T-helper 9 cell (primary cell): ENCODE measurements at places on chromosomes 1 and 21.
A peak's percentile ranks its signal among the peaks of the same experiment; 100 is the strongest.

- no peak for DNase-seq
These were observed 201.3 kb downstream of the MRPL39 start for GRCh38 chr21:25405984-25406383.

DNA sequence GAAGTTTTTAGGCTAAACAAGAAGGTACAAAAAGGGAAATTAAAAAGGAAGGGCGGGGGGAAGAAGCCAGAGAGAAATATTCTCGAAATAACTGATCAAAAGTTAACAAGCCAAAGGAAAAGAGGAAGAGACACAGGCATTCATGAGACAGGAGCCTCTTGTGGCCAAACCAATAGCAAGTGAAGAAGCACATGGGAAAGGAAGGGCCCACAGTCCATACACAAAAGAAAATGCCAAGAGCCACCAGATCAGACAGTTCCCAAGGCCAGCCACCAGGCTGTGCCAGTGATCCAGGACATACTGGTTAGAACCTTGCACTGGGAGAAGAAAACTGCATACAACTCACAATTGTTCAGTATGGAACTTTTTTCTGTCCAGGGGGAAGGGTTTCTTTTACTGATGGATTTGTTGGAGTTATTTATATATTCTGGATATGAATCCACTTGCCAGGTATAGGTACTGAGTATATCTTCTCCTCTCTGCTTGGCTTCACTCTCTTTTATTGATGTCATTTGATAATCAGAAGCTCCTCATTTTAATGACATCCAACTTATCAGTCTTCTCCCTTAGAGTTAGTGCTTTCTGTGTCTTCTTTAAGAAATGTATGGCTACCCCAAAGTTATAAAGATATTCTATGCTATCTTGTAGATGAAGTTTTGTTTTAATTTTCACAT, 76.8 kb downstream of the CD46 start:
- peak; percentile 42 for DNase-seq

DNA sequence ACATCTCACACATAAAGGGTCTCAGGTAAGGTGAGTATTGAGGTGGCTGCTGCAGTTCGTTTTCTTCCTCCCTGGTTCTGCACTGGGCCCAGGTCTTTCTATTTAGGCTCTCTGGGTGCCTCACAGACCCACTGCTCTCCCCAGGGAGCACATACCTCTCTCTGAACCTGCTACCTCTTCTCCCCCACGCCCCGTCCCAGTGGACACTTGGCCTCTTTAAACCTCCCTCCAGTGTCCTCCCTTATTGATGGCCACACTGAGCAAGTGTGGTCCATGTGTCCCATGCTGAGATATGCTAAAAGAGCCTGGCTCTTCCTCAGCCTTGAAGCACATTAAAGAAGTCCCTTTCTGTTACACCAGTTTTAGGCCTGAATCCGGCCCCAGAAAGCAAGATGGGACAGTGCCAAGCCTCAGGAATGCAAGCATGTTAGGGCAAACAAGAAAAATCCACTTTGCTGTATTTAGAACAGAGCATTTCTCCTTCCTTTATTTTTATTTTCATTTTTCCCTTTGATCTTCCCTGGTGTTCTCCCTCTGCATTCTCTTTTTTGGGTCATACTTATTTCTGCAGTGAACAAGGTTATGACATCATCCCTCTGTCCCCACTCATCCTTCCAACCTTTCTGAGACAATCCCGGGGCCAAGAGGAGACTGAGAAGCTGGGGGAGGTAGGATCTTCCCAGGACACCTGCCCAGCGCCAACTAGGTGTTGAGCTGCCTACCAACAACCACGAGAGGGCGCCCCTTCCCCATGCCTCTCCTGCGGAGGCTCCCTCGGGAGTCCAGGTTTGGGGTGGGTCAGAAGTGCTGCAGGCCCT, 5.0 kb upstream of the CHI3L2 start:
- DNase-seq: peak; percentile 70

- no peak for DNase-seq
These were observed 229.0 kb upstream of the RAB4A start for GRCh38 chr1:229041946-229042345.

DNA sequence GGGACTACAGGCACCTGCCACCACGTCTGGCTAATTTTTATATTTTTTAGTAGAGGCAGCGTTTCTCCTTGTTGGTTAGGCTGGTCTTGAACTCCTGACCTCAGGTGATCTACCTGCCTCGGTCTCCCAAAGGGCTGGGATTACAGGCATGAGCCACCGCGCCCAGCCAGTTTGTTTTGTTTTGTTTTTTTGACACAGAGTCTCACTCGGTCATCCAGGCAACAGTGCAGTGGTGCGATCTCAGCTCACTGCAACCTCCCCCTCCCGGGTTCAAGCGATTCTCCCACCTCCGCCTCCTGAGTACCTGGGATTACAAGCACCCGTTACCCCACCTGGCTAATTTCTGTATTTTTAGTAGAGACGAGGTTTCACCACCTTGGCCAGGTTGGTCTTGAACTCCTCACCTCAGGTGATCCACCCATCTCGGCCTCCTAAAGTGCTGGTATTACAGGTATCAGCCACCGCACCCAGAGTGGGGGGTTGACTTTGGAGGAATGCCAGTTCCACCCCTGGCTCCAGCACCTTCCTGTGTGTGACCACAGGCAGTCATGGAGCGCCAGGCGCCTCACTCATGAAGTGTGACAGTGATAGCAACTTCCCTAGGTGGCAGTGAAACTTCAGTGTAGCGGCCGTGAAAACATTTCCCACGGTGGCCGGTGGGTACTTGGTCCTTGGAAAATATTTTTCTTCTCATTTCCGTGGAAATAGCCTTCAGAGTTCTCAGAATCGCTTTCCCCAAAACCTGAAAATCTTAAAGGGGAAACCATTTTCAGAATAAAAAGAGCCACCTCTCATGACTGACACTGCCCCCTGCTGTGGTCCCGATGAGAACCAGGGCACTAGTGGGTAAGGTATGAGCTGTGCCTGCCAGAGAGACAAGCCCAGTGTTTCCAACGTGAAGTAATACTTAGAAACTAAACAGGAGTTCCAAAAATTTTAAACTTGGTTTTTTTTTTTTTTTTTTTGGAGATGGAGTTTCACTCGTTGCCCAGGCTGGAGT, 48.6 kb downstream of the WDR4 start:
- no peak for DNase-seq

DNA sequence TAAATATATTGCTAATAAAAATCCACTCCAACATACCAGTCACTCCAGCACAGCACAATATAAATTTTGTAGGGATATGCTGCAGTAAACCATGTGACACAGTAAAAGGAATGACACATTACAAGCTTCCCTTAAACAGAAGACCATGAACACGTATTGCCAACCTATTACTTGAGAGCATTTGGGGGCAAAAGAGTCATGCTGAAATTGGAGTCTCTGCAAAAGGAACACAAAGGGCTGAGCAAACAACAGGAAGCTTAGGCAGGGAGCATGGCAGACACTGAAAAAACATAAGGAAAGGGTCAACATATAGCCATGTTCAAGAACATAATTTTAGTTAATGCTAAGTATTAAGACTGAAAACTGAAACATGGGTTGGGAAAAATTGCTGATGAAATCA, 214.5 kb downstream of the SMYD3 start:
- no peak for DNase-seq

DNA sequence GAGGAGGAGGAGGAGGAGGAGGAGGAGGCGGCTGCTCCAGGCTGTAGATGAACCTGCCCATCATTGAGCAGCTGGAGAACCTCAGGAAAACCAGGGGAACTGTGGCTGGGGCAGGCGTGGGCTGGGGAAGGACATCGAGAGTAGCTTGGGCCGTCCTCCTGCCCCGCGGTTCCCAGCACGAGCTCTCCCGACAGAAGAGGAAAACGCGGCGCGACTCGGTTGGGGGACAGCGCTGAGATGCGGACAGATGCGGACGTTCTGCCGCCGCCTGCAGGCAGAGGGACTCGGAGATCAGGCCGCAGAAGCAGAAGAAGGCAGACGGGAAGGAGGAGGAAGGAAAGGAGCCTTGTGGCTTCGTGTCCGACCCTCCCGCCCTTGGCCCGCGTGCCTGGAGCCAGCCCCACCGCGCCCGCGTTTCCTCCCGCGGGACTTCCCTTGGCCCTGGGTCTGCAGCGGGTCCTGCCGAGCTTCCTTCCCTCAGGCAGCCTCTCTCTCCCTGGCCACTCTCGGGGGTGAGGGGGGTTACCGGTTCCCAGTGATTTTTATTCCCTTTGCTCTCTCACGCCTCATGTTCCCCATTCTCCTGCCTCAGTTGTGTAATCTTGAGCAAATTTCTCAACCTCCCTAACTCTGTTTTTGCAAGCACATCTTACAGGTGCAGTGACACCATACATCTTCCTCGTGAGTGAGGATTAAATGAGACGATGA, 1.7 kb upstream of the TNFRSF9 start:
- DNase-seq: peak; percentile 34

- DNase-seq: no peak
These were observed 4.8 kb downstream of the CTH start for GRCh38 chr1:70415882-70416281.

GRCh38 chr1:214989341-214989740, 93.2 kb upstream of the KCNK2 start:
- no peak for DNase-seq

GRCh38 chr1:204219971-204220616, 6.3 kb upstream of the GOLT1A start:
- no peak for DNase-seq

- no peak for DNase-seq
These were observed 153.7 kb upstream of the ZBTB40 start for GRCh38 chr1:22297999-22298398.

DNA sequence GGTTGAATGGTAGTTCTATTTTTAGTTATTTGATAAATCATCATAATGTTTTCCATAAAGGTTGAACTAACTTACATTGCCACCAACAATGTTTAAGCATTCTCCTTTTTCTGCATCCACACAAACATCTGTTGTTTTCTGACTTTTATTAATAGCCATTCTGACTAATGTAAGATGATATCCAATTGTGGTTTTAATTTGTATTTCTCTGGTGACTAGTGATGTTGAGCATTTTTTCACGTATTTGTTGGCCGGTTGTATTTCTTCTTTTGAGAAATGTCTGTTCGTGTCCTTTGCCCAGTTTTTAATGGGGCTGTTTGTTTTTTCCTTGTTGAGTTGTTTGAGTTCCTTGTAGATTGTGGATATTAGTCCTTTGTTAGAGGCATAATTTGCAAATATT, 24.6 kb upstream of the SLC35F3 start:
- no peak for DNase-seq

GRCh38 chr1:212968368-212968863, 18.1 kb downstream of the VASH2 start:
- no peak for DNase-seq

DNA sequence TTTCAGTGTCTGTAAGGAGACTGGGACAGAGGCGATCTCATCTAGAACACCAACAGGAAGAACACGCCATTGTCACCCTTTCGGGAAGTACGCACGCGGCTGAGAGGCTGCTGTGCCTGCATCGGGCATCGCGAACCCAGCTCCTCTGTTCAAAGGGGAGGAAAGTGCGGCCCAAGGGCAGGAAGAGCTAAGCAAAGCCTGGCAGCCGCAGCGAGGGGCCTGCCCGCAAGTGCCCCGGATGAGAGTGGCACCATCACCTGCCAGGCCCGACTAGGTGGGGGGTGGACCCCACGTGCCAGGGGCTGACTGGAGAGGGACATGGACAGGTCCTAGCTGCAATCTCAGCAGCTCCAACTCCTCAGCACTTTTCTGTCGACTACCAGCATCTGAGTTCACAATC, 7.5 kb downstream of the TPRG1L start:
- no peak for DNase-seq

GRCh38 chr1:184605941-184606340, 148.7 kb downstream of the EDEM3 start:
- no peak for DNase-seq

DNA sequence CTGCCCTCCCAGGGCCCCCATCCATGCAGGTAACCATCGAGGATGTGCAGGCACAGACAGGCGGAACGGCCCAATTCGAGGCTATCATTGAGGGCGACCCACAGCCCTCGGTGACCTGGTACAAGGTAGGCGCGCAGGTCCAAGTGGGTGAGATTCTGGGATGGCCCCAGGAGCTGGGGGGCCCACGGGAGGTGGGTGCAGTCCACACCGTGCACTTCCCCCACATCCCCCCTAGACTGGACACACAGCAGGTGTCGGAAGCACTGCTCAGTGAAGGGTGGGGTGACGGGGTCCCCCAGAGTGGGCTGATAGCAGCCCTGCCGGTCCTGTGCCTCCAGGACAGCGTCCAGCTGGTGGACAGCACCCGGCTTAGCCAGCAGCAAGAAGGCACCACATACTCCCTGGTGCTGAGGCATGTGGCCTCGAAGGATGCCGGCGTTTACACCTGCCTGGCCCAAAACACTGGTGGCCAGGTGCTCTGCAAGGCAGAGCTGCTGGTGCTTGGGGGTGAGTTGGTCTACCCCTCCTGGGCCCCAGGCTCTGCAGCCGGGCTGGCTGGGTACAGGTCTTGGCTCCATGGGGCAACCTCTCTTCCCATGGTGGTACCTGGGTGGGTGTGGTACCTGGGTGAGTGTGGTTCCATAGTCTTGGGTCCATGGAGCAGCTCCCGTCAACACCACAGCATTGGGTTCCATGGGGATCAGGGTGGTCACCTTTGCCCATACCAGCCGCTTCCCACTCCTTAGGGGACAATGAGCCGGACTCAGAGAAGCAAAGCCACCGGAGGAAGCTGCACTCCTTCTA, 40.4 kb downstream of the TRIM11 start:
- no peak for DNase-seq

DNA sequence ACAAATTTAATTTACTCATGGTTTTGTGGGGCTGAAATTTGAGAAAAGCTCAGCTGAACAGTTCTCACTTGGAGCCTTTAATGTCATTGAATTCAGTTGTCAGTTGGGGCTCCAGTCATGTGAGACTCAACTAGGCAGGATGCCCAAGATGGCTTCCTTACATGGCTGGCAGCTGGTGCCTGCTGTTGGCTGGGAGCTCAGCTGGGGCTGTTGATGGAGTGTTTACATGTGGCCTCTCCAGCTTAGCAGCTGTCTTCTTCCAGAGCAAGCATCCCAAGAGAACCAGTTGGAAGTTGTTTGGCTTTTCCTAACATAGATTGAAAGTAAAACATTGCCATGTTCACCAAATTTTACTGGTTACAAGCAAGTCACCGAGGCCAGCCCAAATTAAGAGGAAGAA, 81.8 kb upstream of the KCNA3 start:
- DNase-seq: no peak

GRCh38 chr1:6273380-6273891, 12.5 kb upstream of the GPR153 start:
- no peak for DNase-seq

DNA sequence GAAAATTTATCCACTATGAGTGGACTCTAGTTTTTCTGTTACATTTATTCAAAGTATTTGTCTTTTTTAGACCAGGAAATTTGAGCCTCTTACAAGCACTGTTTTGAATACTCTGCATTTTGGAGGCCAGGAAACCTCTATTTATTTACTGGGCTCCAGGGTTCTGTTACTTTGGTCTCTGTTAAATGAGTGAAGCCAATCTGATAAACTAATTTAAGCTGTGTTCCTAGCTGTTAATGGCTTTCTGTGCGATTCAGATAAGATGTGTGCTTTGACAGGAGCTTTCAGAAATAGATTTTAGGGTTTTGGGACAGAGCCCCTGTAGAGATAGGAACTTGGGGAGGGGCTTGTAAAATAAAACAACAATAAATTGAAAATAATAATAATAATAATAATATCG, 23.9 kb downstream of the ACKR1 start:
- no peak for DNase-seq

GRCh38 chr1:88800382-88801051, 90.8 kb downstream of the GTF2B start:
- peak; percentile 24 for DNase-seq

GRCh38 chr21:26528882-26529281, 44.2 kb downstream of the CYYR1 start:
- DNase-seq: no peak
